ENCODE measurements at places on chromosomes 2 and 18. TPM values are rescaled to one million over a fixed set of nuclear protein-coding genes. Genes with fewer than 3 reads are reported as not detected.

NTSR2 gene
- not detected for total RNA-seq

CTNNA2 gene
- total RNA-seq, result 2.7 TPM

DNAH6 gene
- not detected for total RNA-seq

CYP26B1 gene
- 0.19 TPM for total RNA-seq

CCDC142 gene
- 13.3 TPM for total RNA-seq

CFLAR gene
- total RNA-seq, result 45.4 TPM

DYNAP gene
- not detected for total RNA-seq

AQP12B gene
- not detected for total RNA-seq

ADAM23 gene
- 4.9 TPM for total RNA-seq

CABYR gene
- 1.4 TPM for total RNA-seq

DUSP19 gene
- 5.3 TPM for total RNA-seq

ACYP2 gene
- total RNA-seq, result 58.4 TPM

ACOXL gene
- not detected for total RNA-seq

RBBP8 gene
- 16.5 TPM for total RNA-seq

IL1RN gene
- total RNA-seq, result not detected

TDRD15 gene
- total RNA-seq, result not detected

ATP9B gene
- 18.7 TPM for total RNA-seq

CASP8 gene
- total RNA-seq, result 10.4 TPM

ABCG5 gene
- total RNA-seq, result not detected

TMEM150A gene
- 24.9 TPM for total RNA-seq

SERPINB7 gene
- total RNA-seq, result 4.5 TPM

GAREM2 gene
- 1.2 TPM for total RNA-seq

WNT10A gene
- 63.4 TPM for total RNA-seq

NETO1 gene
- total RNA-seq, result not detected

NCKAP5 gene
- total RNA-seq, result 0.31 TPM

NEU2 gene
- total RNA-seq, result not detected

ABHD1 gene
- total RNA-seq, result not detected

STEAP3 gene
- total RNA-seq, result 60.7 TPM

METAP1D gene
- total RNA-seq, result 11.0 TPM

TCF7L1 gene
- total RNA-seq, result 0.53 TPM

SAG gene
- not detected for total RNA-seq

REG3G gene
- total RNA-seq, result not detected

SLC14A1 gene
- total RNA-seq, result not detected

KIAA2012 gene
- not detected for total RNA-seq

GALNT5 gene
- total RNA-seq, result 25.6 TPM

MYO5B gene
- 14.7 TPM for total RNA-seq

MBD5 gene
- total RNA-seq, result 13.2 TPM

MFSD2B gene
- not detected for total RNA-seq

IL1A gene
- total RNA-seq, result not detected

FAM228A gene
- total RNA-seq, result not detected

RPRM gene
- not detected for total RNA-seq

MEP1B gene
- total RNA-seq, result 0.08 TPM

Measured in myocyte (in vitro differentiated cells).